NCI-H1105 (cell line): ENCODE measurements at places on chromosomes 16 and 17.

- peak; percentile 11 for DNase-seq
Measured at GRCh38 chr17:71237903-71238538, 882.8 kb upstream of the SOX9 start.

- DNase-seq, result no peak
Measured at GRCh38 chr16:22926105-22926751, 112.3 kb downstream of the HS3ST2 start.

DNA sequence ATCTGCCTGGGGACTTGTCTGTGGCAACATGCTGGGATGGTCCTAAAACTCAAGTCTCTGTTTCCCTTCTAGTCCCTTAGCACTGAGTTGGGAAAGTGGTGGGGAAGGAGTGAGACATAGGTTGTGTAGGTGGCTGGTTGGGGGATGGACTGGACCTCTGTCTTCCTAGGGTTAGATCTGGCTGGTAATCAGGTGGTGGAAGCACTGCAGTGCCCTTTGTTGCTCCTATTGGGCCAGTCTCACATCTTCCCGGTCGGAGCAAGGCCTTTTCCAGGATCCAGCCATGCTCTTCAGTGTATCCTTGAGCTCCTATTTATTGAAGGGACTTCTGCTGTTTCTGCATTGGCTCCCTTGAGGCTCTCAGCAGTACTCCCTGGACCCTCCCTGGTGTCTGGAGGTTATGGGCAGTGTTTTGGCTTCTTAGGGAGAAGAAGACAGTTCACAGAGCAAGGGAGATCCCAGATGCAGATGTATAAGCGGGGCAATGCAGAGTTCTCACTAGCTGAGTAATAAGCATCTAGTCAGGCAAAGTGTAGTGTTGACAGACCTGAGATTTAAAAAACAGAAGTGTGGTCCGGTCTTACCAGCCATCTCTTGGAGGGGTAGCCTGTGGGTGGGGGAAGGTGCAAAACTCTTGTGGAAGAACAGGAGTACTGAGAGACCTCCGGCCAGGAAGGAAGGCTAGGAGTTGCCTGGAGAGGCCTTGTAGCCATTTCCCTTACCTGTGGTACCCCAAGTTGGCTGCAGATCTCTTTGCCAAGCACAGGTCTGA lies 1.3 kb upstream of the NUTF2 start:
- no peak for DNase-seq

GRCh38 chr16:74954763-74955162 lies 30.2 kb downstream of the WDR59 start:
- DNase-seq, result no peak

GRCh38 chr17:49775546-49776260 lies 11.8 kb upstream of the FAM117A start:
- no peak for DNase-seq

DNA sequence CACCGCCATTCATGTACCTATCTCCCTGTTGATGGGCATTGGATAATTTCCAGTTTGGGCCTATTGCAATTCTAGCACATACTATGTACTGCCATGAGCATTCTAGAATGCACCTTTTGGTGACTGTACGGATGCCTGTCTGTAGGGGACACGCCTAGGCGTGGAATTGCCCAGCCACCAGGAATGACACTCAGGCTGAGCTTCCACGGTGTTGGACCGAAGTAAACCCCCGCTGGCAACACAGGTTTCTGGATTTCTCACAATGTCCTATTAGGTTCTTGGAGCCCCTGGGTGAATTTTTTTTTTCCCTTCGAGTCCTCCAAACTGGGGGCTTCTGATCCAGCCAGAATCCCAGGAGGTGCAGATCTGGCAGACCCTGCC lies 146.6 kb downstream of the IRF8 start:
- DNase-seq, result no peak

- no peak for DNase-seq
Measured at GRCh38 chr17:21100636-21101035, 26.1 kb upstream of the DHRS7B start.
